ENCODE measurements at places on chromosomes 4 and X.

DNA sequence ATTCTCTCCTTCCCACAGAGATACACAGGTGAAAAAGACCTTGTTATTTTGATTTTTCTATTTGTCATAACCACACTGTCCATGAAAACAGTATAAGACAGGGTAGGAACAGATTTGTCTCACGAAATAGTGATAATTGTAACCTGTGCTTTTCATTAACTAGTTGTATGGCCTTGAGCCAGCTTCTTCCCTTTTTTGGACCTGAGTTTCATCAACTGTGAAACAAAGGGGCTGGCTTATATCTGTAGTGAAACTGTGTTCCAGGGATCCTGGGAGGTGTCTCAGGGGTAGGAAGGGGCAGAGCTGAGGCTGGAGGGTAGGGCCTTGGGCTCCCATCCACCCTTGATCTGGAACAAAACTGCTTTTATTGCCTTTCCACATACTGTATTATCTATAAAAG lies 50.9 kb downstream of the MED28 start:
- DNase-seq: no peak

DNA sequence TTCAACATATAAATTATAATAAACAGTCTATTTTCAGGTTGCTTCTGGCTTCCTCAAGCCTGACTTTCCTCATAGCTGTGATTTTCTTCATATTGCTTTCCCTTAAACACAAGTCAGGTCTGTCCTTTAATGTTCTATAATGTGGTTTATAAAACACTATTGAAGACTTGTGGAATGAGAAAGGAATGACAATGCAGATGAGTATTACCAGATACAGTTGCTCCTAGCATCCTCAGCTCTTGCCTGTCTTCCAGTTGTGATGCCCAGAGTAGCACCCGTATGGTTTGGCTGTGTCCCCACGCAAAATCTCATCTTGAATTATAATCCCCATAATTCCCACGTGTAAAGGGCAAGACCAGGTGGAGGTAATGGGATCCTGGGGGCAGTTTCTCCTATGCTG lies 265.7 kb upstream of the BOD1L1 start:
- no peak for DNase-seq

GRCh38 chr4:41882625-41883347 lies 52.4 kb upstream of the TMEM33 start:
- no peak for DNase-seq

GRCh38 chr4:162409048-162409447 lies 245.2 kb upstream of the FSTL5 start:
- no peak for DNase-seq

DNA sequence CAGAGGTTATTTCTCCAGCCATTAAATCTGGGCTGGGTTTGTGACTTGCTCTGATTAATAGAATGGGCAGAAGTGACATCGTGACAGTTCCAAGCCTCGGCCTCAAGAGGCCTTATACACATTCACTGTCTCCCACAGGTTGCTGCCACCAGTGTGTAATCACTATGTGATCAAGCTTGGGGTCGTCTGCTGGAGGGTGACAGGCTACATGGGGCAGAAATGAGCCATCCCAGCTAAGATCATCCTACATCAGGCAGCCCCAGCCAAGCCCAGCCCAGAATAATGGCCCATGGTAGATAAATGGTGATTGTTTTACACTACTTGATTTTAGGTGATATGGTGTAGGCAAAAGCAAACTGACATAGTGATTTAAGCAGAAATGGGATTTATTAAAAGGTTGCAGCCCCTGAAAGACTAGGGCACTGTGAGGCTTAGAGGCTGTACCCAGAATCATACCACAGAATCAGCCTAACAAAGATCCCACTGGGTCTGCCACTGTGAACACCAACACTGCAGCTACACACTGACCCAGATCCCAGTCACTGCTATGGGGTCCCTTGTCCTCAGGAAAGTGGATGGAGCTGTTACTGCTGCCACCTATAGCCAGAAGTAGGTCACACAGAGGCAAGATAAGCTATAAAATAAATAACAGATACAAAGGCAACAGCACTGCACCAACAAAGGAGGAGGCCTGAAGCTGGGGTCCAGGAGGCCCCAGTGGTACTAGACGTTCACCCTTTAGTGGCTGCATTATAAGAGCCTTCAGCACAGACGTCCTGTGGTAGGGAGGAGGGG lies 159.6 kb upstream of the RBPJ start:
- no peak for DNase-seq

DNA sequence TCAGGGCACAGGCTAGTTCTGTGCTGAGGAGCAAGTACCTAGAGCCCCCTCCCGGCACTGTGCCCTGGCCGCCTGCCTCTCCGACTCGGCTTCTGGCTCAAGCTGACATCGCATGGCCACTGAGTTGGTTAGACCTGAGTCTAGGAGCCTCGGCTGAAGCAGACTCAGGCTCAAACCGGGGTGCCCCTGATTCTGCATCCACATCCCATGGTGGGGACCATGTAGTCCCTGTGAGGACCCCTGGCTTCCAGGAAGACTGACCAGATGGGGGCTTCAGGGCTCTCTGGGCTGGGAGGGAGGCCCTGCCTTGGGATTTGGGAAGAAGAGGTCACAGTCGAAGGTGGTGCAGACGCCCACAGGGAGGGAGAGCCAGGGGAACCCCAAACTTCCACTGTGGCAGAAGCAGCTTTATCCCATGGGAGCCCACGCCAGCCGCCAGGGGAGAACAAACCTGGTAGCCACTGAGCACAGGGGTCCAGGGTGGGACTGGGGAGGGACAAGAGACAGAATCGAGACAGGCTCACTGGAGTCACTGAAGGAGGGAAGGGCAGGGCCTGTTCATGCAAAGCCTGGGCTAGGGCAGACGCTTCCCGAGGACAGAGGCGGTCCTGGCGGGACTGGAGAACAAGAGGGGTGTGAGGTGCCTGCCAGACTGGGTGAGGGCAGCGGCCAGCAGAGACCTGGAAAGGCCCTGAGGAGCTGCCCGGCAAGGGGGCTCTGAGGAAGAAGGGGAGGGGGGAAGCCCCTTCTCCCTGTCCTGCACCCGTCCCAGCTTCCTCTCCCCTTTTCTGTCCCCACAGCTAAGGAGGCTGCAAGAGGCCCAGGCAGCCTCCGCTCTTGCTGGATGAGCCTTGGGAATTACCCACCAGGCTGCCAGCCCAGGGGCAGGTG lies 1.1 kb downstream of the PDE6B start:
- no peak for DNase-seq

DNA sequence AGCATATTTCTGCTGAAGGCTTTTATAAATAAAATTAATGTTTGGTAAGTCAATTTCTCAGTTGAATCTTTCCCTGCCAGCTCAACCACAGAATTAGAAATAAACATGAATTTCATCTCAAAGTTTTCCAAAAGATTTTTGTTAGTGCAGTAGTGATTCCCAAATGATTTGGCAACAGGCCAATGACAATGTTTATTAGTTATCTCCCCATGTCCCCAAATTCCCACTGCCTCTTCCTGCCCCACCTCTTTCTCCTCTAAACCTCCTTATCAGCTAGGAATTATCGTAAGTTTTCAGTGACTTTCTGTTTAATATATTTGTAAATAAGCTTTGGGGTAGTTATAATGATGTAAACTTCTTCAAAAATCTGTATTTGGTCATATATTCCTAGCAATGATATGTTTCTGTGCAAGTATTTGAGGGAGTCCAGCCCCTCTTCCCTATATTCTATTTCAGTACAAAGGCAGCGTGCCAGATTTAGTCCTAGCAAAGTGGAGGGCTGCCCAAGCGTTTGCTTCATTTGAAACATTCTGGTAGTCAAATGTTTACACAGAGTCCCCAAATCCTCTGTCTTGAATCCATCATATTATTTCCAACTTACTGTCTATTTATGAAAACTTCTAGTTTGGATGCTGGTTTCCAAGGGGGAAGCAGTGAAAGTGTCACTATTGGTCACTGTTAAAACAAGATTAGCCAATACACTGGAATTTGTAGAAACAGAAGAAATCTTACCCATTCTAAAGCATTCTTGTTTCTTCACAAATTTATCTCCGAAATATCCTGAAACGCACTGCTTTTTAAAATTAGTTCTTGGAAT lies 33.7 kb upstream of the ANKRD50 start:
- no peak for DNase-seq

DNA sequence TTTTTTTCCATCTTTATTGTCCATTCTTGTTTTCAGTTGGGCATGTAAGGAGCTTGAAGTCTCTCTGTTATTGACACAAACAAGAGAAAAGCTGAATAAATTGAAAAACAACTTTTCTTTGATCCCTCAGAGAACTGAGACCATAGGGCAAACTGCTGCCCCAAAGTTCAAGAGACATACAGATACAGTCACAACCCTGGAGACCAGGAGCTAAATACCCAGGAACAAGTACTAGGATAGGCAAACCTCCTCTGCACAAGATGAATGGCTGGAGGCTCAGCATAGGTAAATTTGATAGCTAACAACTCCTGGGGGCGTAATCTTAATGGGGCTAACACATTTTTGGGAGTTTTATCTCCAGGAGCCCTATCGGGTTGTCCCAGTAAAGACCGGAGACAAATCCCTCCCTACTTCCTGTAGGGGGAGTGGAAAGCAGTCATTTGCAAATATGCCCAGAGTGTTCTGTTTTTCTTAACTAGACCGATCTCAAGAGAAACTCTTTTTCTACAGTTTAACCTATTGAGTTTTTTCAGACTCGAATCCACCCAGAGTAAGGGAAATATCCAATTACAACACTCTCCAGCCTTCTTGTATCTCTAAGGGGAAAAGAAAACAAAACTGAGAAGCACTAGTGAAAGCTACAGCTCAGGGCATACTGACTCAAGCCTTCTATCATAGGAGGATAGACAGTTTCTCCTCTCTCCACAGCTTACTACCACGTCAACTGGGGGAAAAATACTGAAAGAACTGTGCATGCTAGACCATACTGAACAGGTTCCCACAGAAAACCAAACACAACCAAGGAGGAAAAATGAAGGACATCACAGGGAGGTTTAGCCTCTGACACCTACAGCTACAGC lies 23.1 kb downstream of the MAGEA8 start:
- DNase-seq: no peak

GRCh38 chr4:184056877-184057276 lies 151.8 kb downstream of the STOX2 start:
- no peak for DNase-seq

All from right renal pelvis (tissue), 4 donors.